HFFc6 (cell line): ENCODE measurements at places on chromosomes 7 and 10. TPM values are rescaled to one million over a fixed set of nuclear protein-coding genes. Genes with fewer than 3 reads are reported as not detected.

SVOPL gene
- not detected in 3 replicates for total RNA-seq

RAMP3 gene
- not detected in 3 replicates for total RNA-seq

MALRD1 gene
- total RNA-seq: not detected in 3 replicates

PBLD gene
- total RNA-seq: 11.6 to 13.6 TPM (median 11.9 TPM) in 3 replicates

CPA5 gene
- total RNA-seq: not detected in 3 replicates

TMUB1 gene
- total RNA-seq: 44.0 to 61.3 TPM (median 57.0 TPM) in 3 replicates

STEAP1 gene
- 21.1 to 67.4 TPM (median 44.4 TPM) in 3 replicates for total RNA-seq

SDK1 gene
- total RNA-seq: not detected in 3 replicates

PYROXD2 gene
- total RNA-seq: 9.5 to 12.6 TPM (median 9.9 TPM) in 3 replicates

NPM3 gene
- 52.3 to 64.5 TPM (median 58.1 TPM) in 3 replicates for total RNA-seq

SH3PXD2A gene
- 78.9 to 109 TPM (median 101 TPM) in 3 replicates for total RNA-seq

RBP3 gene
- not detected in 3 replicates for total RNA-seq

SFXN3 gene
- 51.8 to 63.9 TPM (median 55.0 TPM) in 3 replicates for total RNA-seq

SPDYE2B gene
- not detected in 3 replicates for total RNA-seq

ZCWPW1 gene
- 1.1 to 2.6 TPM (median 1.9 TPM) in 3 replicates for total RNA-seq

HTRA1 gene
- total RNA-seq: 48.3 to 67.2 TPM (median 52.6 TPM) in 3 replicates

GPRIN2 gene
- not detected in 3 replicates for total RNA-seq

OR2A5 gene
- total RNA-seq: not detected in 3 replicates

HOXA6 gene
- 1.6 to 3.2 TPM (median 1.8 TPM) in 3 replicates for total RNA-seq

SH2D4B gene
- not detected in 3 replicates for total RNA-seq

RBM20 gene
- total RNA-seq: not detected in 3 replicates

GAD2 gene
- not detected in 3 replicates for total RNA-seq

HIBADH gene
- total RNA-seq: 48.1 to 54.8 TPM (median 50.6 TPM) in 3 replicates

RASA4B gene
- 17.8 to 26.9 TPM (median 22.0 TPM) in 3 replicates for total RNA-seq

CFAP58 gene
- 0.37 and 0.42 TPM in 2 replicates for total RNA-seq

TFPI2 gene
- 40.5 to 89.7 TPM (median 60.9 TPM) in 3 replicates for total RNA-seq

DNAJB9 gene
- 14.2 to 22.1 TPM (median 22.1 TPM) in 3 replicates for total RNA-seq

CABCOCO1 gene
- total RNA-seq: 0.15 to 0.24 TPM (median 0.18 TPM) in 3 replicates

ADAM22 gene
- total RNA-seq: 0.05 to 0.22 TPM (median 0.21 TPM) in 3 replicates

SGCE gene
- 33.0 and 49.1 TPM in 2 replicates for total RNA-seq

ARMC3 gene
- not detected in 3 replicates for total RNA-seq

CCL24 gene
- not detected in 3 replicates for total RNA-seq

WIPF3 gene
- total RNA-seq: not detected in 3 replicates

C10orf105 gene
- not detected in 3 replicates for total RNA-seq

PIK3CG gene
- not detected in 3 replicates for total RNA-seq

DDC gene
- total RNA-seq: not detected in 3 replicates

SKAP2 gene
- total RNA-seq: 9.0 to 10.3 TPM (median 10.2 TPM) in 3 replicates

TRIM74 gene
- not detected in 3 replicates for total RNA-seq

TMEM236 gene
- 0.07 to 0.18 TPM (median 0.13 TPM) in 3 replicates for total RNA-seq

PPP1R17 gene
- not detected in 3 replicates for total RNA-seq

CPA2 gene
- total RNA-seq: not detected in 3 replicates

LRRD1 gene
- total RNA-seq: not detected in 3 replicates

CFTR gene
- total RNA-seq: not detected in 3 replicates

SLC26A3 gene
- total RNA-seq: not detected in 3 replicates

LRIT2 gene
- not detected in 3 replicates for total RNA-seq

PRSS1 gene
- not detected in 3 replicates for total RNA-seq

TAS2R5 gene
- total RNA-seq: 0.17 TPM in 1 of 3 replicates, not detected in the others

NPY4R gene
- total RNA-seq: 0.25 TPM in 1 of 3 replicates, not detected in the others
